ENCODE measurements at places on chromosomes 16 and 17.

DNA sequence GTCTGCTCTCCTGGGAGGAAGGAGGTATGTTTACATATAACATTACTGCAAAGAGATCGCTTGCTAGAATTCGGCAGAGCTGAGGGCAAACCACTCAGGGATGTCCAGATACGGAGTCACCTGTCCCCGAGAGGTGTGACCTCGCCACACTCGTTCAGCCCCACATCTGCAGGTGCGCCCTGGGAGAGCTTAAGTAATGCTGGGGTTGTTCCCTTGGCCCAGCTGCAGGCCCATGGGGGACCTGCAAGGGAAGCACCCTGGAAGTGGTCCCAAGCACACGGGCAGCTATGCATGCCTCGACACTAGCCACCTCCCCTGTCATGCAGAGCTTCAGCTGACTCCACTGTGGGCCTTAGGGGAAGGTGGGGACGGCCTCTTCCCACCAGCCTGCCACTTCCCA is 22.2 kb downstream of the USP22 start:
- DNase-seq: no peak

DNA sequence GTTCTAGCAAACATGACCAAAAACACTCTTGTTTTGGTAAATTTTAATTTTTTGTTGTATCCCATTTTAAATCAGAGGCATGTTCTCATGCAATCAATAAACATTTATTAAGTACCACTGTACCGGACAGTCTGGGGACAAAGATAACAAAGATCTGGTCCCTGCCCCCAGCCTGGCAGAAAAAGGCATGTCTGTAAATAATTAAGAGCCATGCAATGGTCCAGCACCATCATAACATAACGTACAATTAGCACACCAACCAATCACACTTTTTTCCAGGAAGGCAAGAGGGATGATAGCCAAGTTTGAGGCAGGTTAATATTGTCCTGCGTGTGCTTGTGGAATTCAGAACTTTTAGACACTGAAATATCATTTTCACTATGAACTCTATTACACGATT is 3.5 kb downstream of the KCNJ16 start:
- DNase-seq: no peak

DNA sequence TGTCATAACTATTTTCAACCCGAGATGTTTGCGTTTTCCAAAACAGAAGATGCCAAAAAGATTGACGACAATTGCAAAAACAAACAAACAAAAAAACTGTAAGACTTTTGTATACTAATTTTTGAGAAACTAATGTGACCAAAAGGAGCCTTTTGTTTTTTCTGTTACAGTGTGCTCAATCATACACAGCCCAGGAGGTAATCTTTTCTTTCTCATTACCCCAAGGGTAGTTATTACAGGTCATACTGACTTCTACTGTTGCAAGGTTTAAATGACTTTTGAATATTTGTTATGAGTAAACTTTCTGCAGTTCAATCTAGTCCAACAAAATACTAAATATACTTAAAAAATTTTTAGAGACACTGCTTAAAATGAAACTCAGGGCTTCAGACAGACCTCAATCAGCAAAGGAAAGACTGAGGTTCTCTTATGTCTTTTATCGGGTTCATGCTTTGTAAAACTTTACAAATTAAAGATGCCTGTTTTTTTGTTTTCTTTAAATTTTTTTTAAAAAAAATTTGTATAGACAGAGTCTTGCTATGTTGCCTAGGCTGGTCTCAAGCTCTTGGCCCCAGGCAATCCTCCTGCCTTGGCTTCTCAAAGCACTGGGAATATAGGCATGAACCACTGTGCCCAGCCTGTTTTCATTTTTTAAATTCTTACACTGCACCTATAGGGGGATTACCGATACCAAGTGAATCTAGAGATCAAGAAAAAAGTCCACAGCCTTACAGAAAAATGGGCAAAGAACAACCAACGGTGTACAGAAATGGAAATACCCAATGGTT is 47.6 kb downstream of the SPOP start:
- no peak for DNase-seq

DNA sequence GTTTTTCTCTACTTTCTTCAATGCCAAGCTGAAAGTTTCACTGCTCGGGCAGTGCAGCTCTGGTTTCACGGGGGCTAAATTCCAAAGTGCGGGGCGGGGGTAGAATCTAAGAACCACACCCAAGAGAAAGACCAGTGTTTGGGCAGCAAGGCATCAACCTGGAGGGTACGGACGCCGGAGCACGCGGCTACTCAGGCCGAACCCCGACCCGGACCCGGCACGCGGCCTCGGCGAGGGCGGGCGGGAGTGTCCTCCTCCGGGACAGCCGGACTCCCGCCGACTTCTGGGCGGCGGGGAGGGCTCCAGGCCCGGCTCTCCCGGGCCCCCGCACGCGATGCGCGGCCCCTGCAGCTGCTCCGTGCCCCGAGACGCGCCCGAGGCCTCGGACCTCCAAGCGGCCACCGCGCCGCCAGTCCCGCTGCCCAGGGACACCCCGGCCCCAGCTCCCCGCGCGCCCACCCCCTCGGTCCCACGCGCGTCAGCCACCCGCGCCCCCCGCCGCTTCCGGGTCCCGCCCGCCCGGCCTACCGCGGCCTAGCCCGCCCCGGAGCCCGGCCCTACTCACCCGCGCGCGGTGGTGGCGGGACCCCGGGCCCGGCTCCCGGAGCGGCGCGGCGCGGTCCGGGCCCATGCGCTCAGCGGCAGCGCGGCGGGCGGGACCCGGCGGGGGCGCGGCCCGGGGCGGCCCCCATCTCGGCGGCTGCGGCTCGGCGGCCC is 561 bp downstream of the AXIN1 start:
- no peak for DNase-seq

DNA sequence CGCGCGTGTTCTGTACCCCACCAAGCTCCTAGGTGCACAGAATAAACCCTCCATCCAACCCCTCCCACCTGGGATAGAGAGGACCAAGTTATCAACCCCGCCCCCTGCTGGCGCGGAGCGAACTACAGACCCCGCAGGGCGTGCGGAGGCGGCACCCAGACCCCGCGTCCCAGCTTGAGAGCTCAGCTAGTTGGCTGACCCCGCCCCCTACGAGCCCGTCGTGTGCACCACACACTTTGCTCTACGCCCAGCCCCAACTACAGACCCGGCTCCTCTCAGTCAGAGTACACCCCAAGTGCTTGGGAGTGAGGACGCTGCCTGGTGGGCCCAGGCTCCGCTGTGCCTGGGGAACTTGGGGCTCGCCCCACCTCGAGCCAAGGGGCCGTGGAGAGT is 1.5 kb downstream of the GRIN2A start:
- no peak for DNase-seq

- DNase-seq: no peak
These were observed 17.3 kb downstream of the BANP start for GRCh38 chr16:87968541-87968940.

GRCh38 chr17:29378500-29378899 is 11.7 kb upstream of the TAOK1 start:
- DNase-seq: no peak

DNA sequence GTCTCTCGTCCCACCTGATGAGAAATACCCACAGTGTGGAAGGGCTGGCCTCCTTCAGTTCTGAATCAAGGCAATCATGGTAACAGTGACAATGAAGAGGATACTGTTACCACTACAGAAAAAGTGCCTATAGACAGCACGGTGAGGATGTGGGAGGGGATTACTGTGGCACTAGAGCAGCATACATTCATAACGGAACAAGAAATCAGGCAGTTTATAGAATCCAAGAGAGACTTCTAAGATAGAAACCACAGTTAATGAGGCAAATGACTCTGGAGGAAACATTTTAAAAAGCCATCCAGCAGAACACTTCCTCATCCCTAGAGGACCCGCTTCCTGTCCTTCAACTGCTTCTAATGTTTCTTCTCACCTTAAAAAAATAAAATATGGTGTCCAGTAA is 2.7 kb downstream of the RUSF1 start:
- no peak for DNase-seq

All from NCI-H2107 (cell line).